ENCODE measurements at places on chromosomes 3 and 15.

DNA sequence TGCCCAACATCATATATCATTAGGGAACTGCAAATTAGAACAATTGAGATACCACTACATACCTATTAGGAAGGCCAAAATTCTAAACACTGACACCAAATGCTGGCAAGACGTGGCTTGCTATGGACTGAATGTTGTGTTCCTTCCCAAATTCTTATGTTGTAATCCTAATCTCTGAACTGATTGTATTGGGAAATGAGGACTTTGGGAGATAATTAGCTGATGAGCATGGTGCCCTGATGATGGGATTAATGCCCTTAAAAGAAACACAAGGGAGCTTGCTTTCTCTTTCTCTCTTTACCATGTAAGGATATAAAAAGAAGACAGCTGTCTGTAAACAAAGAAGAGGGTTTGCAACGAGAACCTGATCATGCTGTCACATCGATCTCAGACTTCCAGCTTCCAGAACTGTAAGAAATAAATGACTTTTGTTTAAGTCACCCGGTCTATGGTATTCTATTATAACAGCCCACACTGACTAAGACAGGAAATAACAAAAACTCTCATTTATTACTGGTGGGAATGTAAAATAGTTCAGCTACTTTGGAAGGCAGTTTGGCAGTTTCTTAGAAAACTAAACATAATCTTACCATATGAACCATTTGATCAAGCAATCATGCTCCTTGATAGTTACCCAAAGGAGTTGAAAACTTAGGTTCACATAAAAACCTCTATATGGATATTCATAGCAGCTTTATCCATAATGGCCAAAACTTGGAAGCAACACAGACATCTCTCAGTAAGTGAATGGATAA is 458.3 kb upstream of the CBLB start:
- DNase-seq: no peak

DNA sequence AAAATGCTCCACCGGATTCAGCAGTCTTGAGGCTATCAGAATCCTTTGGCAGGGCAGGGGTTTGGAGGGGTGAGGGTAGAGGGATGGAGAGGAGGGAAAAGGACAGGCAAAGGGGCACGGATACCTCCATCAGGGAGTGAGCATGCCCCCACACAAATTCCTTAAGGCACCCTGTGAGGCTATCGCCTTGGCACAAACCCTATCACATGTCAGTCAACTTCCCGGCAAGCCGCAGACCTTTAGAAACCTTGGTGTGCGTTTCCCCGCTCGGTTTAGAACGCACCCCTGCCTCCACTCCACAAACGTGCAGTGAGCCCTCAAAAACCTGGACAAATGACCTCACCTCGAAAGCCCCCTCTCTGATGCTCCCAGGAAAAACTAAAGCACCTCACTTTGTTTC is 422 bp upstream of the SETMAR start:
- DNase-seq: no peak

DNA sequence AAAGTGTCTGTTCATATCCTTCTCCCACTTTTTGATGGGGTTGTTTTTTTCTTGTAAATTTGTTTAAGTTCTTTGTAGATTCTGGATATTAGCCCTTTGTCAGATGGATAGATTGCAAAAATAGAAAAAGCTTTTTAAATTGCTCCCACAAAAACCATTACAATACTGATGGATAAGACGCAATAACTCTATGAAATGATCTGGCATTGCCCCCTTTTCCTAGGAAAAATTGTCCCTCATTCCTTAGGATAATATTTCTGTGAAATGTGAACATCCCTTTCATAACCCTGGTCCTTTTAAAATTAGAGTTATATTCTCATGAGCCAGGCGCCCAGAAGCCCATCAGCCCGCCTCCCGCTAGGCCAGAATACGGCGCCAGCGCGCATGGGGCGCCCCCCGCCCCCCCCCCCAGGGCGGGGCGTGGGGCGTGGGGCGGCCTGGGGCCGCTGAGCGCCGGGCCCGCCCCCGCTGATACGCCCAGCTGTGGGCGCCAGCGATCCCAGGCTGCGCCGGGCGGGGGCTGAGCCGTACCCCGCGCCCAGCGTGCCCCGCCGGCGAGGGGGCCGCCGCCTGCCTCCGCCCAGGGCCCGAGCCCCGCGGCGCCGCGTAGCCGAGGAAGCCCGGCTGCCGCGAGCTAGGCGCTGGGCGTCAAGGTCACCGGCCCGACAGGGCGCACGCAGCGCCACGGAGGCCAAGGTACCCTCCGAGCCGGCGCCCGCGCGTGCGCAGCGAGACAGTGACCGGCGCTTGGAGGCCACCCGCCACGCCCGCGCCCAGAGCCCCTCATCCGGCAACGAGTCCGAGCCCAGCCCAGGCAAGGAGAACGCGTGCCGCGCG is 11.1 kb upstream of the ROPN1B start:
- DNase-seq: no peak

GRCh38 chr3:42900226-42901072 is 5.5 kb upstream of the ZNF662 start:
- peak; percentile 58 for DNase-seq

- DNase-seq: no peak
Measured at GRCh38 chr3:72475258-72476138, 372.7 kb downstream of the SHQ1 start.

DNA sequence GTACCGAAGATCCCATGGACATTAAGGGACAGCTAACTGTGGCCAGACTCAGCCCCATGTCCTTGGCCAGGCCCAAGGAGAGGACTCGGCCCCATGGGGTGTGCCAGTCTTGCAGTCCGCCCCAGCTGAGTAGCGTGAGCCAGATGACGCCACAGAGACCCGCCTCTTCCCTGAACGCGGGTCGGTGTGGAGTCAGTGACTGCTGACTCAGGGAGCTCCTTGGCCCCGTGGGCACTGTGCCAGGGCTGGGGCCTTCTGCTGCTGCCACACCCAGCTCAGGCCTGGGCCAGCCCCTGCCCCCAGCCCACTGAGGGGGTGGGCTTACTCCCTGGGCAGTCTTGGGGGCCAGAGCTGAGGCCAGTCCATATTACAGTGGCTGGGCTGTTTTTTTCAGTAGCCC is 52.8 kb downstream of the PLXNA1 start:
- peak; percentile 39 for DNase-seq

GRCh38 chr15:90099868-90100831 is 2.1 kb downstream of the IDH2 start:
- DNase-seq: peak; percentile 35

GRCh38 chr3:125121246-125122010 is 65.6 kb upstream of the HEG1 start:
- no peak for DNase-seq

DNA sequence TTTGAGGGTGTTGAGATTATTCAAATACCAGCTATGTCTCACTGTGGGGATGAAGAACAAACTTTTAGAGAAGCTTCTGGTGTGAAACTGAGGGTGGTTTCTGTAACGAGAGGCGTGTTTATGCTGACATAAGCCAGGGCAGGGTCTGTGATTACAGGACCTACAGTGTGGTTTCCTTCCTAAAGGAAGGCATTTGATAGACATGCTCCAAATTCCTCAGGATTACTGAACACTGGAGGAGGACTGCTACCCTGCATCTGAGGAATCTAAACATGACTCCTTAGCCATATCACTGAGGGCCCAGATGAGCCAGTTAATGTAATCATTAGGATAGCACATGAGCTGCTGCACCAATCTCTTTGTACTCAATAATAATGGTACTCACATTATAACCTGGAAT is 328.4 kb upstream of the UMPS start:
- DNase-seq: no peak
